ENCODE measurements at places on chromosomes 3 and 15. TPM values are rescaled to one million over a fixed set of nuclear protein-coding genes. Genes with fewer than 3 reads are reported as not detected.
A peak's percentile ranks its signal among the peaks of the same experiment; 100 is the strongest.

- no peak for DNase-seq
These were observed 158.4 kb upstream of the BCL6 start for GRCh38 chr3:187903697-187904096.

DNA sequence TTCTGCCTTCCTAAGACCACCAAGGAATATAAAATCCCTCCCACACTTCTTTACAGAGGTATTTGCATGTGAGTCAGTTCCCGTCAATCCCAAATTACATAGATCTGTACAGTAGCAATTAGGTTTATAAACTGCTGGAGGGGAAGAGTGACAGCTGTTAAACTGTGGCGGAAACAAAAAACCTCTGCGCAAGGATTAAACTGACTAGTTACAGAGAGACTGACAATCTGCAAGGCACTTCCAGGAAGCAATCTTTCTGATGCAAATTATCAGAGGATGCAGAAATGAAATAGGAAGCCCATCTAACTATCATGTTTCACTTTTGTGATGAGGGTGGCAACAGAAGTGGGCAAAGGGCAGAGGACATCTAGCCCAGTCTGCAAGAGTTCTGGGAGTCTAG, 150.4 kb downstream of the RTP4 start:
- DNase-seq = no peak

The SLC22A13 gene
- not detected for total RNA-seq

DNA sequence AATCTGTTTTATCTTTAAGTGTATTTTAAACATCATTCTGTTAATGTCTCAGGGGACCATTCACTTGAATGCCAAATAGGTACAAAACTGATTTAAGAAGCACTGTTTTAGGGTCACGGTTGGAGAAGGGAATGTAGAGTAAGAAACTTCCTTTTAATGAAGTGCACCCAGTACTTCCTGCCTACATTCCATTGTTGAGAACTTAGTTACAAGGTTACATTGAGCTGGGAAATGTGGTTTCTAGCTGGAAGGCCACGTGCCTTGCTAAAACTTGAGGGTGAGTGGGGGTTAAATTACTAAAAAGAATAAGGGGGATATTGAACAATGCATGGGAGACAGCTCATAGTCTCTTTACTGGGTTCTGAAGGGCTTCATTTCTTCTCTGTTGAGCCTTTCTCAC, 78.3 kb upstream of the TBC1D5 start:
- no peak for DNase-seq

GRCh38 chr3:43159131-43159875, 53.4 kb upstream of the POMGNT2 start:
- no peak for DNase-seq

DNA sequence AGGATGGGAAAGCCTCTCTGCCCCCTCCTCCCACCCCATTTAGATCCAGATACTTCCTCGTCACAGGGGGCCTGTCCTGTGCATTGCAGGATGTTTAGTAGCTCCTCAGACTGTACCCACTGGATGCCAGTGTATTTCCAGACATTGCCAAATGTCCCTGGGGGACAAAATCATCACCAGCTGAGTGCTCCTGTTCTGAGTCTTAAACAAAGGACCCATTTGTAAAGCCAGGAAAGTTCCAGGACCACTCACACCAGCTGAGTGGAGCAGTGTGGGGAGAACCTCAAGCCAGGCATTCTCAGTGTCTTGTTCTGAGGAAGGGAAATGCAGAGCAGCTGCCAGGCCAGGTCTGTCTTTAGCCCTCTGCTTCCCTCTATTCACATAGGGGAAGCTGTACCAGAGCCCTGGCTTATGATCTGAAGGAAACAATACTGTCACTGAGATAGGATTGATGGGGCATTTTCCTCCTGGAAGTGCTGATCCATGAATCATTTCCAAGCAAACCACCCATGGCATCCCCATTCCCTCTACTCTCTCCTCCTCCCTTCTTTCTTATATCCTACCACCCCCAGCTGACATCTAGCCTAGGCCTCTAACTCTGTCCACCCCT, 67.4 kb upstream of the MEX3B start:
- DNase-seq = no peak

DNA sequence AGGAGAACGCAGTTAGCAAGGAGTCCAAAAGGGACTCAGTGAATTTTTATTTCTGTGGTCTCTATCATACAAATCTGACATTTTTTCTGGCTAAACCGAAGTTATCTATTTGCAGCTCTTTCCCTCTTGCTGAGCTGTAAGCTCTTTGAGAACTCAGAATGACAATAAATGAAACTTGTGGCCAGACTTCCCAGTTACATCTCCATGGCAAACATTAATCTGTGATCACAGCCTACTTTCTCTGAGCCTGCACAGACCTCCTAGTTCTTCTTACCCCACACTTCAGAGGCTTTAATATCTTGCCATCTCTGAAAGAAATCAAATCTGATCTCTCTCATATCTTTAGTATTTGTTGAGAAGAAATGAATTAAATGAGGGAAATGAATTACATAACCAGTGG, 58.0 kb downstream of the PLD1 start:
- no peak for DNase-seq

DNA sequence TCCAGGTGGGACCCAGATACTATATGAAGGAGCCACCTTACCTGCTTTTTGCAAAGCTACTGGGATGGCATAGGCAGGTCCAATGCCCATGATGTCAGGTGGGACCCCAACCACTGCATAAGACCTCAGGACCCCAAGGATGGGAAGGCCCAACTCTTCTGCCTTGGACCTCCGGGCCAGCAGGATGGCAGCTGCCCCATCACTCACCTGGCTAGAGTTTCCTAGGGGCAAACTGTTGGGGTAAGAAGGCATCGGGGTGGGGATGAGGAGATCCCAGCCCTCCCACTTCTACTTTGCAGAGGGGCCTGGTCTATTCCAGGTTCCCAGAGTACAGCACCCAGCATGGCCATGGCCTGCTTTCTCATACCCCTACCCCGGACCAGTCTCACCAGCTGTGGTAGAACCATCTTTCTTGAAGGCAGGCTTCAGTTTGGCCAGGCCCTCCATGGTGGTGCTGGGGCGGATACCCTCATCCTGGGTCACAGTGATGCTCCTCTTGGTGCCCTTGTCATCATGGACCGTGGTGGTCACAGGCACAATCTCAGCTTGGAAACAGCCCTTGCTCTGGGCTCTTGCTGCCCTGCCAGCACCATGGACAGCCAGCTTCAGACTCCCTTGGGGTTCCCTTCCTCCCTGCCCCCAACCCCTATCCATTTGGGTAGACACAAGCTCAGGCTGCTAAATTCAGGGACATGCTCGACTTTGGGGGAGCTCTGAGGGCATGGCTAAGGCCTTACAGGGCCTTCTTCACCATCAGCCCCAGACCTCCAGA, 10.6 kb downstream of the ACAA1 start:
- DNase-seq = peak; percentile 49

The ZNF620 gene
- 1.4 TPM for total RNA-seq

GRCh38 chr3:190385731-190386688, 2.0 kb upstream of the CLDN16 start:
- no peak for DNase-seq

The CCDC191 gene
- total RNA-seq = 0.91 TPM

GRCh38 chr3:186669378-186670084, 3.7 kb downstream of the HRG start:
- no peak for DNase-seq

DNA sequence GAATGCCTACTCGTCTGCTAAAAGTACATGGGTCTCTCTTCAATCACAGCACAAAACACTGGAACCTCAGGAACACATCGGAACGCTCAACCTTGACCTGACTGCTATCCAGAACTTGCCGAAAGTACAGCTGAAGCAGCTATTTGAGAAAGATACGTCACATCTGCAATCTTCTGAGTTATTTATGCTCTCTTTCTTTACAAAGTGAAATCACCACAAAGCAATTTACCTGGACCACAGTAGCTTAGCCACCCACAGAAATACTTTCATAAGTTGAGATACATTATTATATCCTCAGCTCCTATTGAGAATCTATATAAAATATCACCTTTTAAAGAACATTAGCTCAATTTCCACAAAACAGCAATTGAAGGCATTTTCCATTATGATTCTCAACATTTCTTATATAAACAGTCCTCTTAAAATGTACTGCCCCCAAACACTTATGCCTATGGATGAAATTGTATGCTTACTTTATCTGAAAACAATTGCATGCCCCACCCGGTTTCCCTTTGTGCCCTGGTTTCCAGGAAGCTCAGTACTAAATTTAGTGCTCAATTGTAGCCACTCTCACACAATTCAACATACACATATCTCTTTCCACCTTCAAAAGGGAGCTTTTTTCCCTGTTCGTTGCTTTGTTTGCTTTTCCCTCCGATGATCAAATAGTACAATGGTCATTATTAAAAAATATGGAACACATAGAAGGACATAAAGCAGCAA, 31.8 kb downstream of the HEG1 start:
- DNase-seq = no peak

DNA sequence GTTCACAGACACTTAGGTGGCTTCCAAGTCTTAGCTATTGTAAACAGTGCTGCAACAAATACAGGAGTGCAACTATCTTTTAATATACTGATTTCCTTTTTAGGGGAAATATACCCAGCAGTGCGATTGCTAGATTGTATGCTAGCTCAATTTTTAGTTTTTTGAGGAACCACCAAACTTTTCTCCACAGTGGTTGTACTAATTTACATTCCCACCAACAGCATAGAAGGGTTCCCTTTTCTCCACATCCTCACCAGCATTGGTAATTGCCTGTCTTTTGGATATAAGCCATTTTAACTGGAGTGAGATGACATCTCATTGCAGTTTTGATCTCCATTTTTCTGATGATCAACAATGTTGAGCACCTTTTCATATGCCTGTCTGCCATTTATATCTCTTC, 58.9 kb downstream of the ZNF148 start:
- no peak for DNase-seq

DNA sequence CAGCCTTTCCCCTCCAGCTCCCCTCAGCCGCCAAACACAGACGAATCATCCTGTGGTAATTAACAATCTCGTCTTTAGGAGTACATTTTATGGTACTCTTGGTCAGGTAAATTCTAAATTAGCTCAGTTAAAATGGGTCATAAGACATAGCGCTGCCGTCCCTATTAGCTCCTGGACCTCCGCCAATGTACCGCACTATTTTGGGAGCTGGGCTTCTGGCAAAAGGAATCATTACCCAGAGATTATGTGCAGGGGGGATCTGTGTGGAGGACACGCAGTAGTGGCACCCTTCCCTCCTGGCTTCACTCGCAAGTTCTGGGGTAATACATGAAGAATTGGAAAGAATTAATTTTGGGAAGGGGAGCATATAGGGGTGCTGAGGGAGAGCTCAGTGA, 68.6 kb upstream of the ONECUT1 start:
- DNase-seq = no peak

DNA sequence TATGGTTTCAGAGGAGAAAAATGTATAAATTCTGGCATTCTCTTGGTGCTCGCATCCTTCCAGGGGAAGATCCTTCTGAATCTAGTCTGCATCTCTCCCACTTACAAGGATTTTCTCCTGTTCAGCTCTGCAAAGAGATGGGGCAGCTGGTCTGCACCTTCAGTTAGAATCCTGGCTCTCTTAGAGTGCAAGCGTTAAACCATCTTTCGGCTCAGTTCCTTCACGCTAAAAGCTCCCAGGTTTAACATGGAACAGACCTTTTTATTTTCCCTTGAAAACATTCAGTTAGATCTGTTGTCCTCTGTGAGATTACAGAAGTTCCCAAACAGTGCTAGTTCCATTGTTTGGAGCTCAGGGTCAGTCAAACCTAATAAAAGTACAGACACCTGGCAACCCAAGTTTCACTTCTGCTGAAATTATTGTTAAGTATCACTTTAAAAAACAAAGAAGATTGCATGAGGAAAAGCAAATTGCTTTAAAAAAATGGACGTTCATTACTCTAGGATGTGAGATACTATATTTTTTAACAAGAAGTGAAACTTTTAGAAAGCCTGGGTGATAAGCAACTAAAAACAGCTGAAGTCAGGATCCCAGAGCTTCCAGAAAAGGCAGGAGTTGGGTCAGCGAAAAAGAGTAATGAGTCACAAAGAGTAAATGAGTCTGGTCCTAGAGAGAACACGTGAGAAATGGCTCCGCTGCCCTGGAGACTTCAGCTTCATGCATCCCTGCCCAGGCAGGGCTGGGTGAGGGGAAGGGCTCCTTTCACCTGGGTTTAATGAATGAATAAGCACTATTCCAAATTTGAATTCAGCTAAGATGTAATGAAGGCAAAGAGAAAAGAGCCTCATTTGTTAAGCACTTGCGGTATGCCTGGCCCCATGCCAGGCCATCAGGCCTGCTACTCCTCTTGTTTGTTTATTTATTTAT, 63.3 kb downstream of the ABTB1 start:
- no peak for DNase-seq
